ENCODE measurements at places on chromosomes 3 and 15.

GRCh38 chr3:156685198-156685597, 10.8 kb downstream of the TIPARP start:
- H3K27me3 ChIP-seq = no peaks in the 10 kb centered on the region
- peaks cover 25% of the 10 kb centered on the region for H3K36me3 ChIP-seq
- peaks cover 73% of the 10 kb centered on the region for H3K4me1 ChIP-seq
- DNase-seq = no peak
- no peak overlapping the region for H3K4me3 ChIP-seq

DNA sequence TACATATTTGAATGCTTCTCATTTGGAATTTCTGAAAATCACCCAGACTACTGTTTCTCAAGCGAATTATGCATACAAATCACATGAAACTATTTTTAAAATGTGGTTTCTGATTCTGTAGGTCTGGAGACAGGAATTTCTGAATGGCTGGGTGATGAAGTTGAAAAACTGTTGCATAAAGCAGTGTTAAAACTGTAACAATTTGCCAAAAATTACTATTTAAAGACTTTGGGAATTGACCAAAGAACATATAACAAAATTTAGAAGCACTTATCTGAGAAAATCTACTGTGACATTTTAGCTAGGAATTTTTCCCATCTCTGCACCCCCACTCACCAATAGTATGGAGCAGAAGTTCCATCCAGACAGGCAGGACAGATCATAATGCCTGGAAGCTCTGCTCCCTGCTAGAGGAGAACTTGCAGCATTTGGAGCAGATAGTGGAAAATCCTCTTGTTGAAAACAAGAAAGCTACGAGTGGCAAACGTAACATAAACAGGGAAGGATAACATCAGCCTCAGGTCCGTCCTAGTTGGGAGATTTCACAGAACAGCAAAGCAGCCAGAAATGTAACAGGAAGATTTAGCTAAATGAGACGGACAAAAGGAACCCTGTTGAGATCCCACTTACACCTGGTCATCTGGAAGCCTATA, 132.3 kb upstream of the MCTP2 start:
- no peak overlapping the region for H3K27ac ChIP-seq
- no peaks in the 10 kb centered on the region for H3K4me1 ChIP-seq
- H3K27me3 ChIP-seq = peaks cover 9% of the 10 kb centered on the region
- H3K4me3 ChIP-seq = no peak overlapping the region
- no peak for DNase-seq
- H3K36me3 ChIP-seq = no peaks in the 10 kb centered on the region

DNA sequence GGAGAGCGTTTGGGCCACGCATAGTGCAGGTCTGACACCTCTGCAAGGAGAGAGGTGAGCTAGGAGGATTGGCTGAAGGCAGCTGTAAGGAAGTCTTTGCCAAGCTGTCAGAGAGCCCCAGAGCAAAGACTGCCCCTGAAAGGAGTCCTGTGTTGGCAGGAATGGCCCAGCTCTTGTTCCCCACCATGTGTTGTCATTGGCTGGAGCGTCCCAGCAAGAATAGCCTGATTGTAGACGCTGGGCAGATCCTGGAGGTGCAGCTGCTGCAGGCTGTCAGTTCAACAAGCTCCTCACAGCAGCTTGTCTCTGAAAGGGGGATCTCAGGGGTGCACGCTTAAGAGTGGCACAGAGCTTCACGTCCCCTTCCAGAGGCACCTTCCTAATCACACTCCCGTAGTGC, 237.6 kb downstream of the FEZF2 start:
- no peaks in the 10 kb centered on the region for H3K4me1 ChIP-seq
- H3K4me3 ChIP-seq = no peak overlapping the region
- H3K27ac ChIP-seq = no peak overlapping the region
- DNase-seq = no peak
- H3K36me3 ChIP-seq = no peaks in the 10 kb centered on the region
- peaks cover 8% of the 10 kb centered on the region for H3K27me3 ChIP-seq

- H3K27me3 ChIP-seq = peaks cover 1% of the 10 kb centered on the region
- peaks cover 2% of the 10 kb centered on the region for H3K4me1 ChIP-seq
- no peak for DNase-seq
- no peak overlapping the region for H3K27ac ChIP-seq
- H3K36me3 ChIP-seq = no peaks in the 10 kb centered on the region
Observed at GRCh38 chr3:134059035-134059601, 29.4 kb upstream of the SLCO2A1 start.

DNA sequence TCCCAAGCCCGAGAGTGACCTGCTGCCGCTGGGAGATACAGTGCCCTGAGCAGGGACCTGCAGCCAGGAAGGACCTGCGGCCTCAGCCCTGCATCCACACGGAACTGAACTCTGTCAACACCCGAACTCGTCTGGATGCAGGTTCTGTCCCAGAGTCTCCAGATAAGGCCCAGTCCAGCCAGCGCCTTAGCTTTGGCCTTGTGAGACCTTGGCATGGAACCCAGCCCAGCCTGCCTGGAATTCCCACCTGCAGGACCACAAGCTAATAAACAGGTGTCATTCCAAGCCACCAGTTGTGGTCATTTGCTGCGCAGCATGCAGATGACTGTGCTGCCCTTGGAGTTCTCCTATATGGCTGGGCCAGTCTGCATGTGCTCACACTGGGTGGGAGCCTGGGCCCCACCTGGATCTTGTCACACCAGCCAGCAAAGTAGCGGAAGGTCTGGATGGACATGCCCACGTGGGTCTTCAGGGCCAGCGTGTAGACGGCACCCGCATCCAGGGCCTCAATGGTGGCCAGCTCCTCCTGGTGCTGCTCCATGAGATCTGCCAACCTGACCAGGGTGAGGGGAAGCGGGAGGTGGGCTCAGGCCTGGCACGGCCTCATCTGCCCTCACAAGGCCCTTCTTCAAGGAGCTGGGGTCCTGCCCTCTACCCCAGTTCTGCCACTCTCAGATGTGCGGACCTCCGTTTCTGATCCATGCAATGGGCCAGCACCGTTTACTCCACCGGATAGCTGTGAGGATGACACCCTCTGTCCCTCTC, 47.2 kb upstream of the SLC41A3 start:
- H3K4me3 ChIP-seq = no peak overlapping the region
- H3K36me3 ChIP-seq = no peaks in the 10 kb centered on the region
- no peak overlapping the region for H3K27ac ChIP-seq
- H3K27me3 ChIP-seq = peaks cover 4% of the 10 kb centered on the region

DNA sequence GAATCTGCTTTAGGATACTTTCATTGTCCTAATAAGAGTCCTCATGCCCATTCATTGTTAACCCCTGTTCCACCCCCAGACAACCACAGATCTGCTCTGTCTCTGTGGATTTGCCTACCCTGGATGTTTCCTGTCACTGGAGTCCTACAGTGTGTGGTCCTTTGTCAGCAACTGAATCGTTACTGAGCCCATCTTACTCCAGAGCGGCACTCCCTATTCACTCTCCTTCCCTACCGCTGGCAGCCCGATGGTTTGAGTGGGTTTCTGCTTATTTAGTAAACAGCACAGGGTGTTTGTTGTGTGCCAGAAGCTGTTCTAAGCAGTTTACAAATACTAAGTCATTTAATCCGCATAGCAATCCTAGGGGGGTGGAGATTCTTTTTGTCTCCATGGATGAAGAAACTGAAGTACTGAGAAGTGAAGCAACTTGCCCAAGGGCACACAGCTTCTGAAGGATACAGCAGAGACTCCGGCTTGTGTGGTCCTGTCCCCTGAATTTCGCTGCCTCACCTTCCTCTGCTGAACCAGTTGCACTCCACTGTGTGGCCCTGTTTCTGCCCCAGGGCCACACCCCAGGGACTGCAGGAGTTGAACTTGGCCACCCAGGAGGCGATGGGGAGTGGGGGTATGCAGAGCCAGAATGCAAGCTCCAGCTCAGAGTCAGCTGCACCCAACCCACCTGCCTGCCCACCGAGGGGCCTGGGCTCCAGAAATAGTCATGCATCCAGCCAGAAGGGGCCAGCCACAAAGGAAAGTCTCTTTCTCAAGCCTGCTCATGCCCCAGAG, 56.5 kb upstream of the SLC6A1 start:
- no peak overlapping the region for H3K27ac ChIP-seq
- peaks cover 2% of the 10 kb centered on the region for H3K27me3 ChIP-seq
- no peak overlapping the region for H3K4me3 ChIP-seq
- no peaks in the 10 kb centered on the region for H3K4me1 ChIP-seq
